ENCODE measurements at places on chromosomes 5 and 9.

DNA sequence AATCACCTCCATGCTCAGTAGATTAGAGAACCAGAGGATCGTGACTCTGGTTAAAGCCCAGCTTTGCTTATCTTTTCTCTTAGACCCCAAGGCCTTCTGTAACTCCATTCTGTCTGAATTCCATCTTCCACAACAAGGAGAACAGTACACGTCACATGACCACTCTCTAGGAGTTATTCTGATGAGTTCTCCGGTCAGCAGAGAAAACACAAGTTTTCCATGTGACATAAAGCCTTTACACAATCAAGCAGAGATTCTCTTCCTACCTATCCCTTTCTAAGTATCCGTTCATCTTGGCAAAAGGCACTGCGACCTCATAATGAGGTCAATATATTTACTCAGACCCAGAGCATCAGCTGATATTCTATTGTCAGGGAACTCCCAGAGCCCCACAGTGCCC lies 112.3 kb downstream of the TRPM6 start:
- DNase-seq: no peak

GRCh38 chr5:159850160-159850559 lies 66.1 kb upstream of the ADRA1B start:
- no peak for DNase-seq

DNA sequence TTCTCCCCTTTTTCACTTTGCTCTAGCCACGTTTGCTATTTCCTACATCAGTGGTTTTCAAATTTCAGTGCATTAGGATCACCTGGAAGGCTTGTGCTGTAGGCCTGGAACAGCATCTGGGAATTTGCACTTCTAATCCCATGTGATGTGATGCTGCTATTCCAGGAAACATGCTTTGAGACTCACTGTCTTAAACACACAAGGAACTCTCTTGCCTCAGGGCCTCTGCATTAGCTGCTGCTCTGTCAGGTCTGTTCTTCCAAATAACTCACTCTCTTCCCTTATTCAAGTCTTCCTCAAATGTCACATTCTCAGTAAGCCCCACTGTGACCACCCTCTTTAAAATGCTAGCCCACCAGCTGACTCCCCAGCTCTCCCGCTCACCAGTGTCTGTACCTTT lies 204.0 kb downstream of the DNAH5 start:
- DNase-seq: no peak

DNA sequence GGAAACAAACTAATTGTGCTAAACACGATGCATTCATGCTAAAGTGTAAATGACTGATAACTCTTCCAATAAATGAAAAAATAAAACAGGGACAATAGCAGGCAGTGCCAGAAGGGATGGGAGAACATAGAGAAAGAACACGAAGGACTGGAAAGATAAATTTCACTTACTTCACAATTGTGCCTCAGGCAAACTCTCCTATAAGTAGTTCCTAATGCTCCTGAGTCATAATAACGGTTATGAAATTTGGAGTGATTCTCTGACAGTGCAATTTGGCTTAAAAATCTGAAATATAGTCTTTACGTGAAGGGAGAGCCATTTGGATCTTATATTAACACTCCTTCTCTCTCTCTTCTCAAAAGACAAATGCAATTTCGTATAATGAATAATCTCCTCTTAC lies 2218.5 kb downstream of the MAT2B start:
- no peak for DNase-seq

- DNase-seq: no peak
These were observed 44.0 kb downstream of the FANCC start for GRCh38 chr9:95273369-95274022.

GRCh38 chr5:160545832-160546231 lies 124.2 kb downstream of the PTTG1 start:
- no peak for DNase-seq

- no peak for DNase-seq
These were observed 104.6 kb downstream of the DMRT2 start for GRCh38 chr9:1154739-1155138.

DNA sequence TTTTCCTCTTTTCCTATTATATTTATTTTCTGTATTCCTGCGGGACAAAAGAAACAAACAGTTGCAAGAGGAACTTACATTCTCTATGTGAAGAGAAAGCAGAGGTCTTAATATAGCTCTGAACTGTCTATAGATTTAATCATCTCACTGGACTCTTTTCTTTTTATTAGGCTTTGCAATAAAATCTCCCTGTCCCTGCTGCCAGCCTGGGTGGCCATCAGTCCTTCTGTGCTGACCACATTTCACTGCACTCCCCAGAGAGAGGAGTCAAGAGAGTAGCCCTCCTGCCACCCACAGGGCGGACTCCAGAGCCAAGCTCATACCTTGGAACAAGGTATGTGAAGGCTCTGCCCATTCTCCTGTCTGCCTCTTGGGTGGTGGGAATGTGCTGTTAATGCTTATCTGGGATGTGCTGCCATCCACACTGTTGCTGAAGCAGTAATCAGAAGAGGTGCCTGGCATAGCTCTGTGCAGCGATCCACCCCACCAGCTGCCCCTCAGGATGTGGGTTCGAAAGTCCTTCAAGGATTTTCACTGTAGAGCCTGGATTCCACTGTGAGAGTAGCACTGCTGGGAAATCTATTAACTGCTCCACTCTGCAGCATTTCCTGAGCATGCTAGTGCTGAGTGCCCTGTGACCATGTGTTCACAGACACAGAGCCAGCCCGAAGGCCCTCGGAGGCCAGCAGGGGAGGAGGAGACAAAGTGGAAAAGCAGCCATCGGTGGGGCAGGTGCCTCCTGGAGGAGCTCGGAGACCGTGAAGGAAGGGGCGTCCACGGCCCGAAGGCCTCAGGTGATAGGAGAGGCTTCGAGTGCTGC lies 334.6 kb downstream of the MED10 start:
- DNase-seq: no peak

DNA sequence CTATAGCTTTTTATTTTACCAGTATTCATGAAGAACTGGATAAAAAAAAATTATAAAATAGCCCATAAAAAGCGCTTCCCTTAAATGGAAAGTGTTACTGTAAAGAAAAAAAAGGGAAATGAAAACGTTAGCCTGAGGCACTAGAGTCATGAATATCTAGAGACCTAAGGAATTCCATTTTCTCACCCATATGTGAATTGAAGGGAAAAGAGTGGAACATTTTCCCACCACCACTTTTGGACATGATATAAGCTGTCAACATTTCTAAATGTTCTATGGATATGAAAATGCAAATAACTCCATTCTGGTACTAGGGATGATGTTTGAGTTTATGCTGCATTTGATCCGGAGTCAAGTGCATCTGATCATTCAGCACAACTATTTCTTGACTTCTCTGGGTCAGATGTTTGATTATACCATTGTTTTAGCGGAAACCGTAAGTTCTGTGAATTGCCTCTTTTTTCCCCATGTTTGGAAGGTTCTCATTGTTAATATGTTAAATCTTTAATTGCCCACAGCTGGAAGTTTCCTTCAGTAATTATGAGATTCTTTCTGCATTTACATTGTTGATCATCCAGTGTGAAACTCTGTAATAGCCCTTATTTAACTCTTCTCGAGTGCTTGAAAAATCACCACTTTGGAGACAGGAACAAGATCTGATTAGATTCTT lies 467.4 kb upstream of the SEMA6A start:
- DNase-seq: no peak

GRCh38 chr5:67377631-67378030 lies 181.0 kb upstream of the CD180 start:
- no peak for DNase-seq

GRCh38 chr5:137718611-137719010 lies 17.3 kb downstream of the KLHL3 start:
- no peak for DNase-seq
